ENCODE measurements at places on chromosomes 6 and 20.

- no peak for DNase-seq
Measured at GRCh38 chr6:109455437-109456110, at the start of gene MICAL1. MICAL1 (minus strand) TSS chr6:109455772; CDS start chr6:109454196, 1,576 bp downstream.

DNA sequence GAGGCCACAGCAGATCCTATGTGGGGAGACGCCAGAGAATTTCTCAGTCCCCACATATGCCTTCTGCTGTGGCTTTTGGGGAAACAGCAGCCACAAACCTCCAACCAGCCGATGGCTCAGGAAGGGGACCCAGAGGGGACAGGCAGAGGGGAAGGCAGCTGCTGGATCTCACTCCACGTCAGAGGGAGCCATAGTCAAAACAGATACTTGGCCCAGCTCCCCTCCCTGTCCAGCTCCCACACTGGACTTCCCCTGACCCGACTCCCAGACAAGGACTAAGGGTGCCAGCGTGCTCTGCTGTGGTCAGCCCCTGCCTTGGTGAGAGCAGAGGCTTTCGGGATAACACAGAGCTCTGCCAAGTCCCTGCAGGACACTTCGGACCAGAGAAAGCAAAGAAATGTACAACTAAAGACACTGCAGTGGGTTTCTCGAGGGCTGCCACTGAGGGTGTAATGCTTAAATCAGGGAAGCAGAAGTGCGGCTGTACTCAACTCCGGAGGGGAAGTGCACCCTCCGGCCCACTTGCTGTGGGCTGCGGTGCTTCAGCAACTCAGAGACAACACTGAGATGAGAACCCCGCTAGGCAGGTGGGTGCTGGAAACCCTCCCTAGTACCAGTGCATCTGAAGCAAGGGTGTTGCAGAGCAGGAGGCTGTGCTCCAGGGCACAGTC, 47.2 kb downstream of the RRBP1 start:
- no peak for DNase-seq

DNA sequence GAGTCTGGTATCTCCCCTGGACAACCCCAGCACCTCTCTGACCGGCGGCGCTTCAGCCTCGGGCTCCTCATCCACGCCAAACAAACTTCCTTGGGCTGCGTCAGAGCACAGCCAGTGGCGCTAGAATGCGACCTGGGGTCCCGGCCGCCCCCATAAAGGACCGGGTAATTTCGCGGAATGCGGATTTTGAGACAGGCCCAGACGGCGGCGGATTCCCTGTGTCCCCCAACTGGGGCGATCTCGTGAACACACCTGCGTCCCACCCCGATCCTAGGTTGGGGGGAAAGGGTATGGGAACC, 1.6 kb downstream of the FOXP4 start:
- DNase-seq, result no peak

DNA sequence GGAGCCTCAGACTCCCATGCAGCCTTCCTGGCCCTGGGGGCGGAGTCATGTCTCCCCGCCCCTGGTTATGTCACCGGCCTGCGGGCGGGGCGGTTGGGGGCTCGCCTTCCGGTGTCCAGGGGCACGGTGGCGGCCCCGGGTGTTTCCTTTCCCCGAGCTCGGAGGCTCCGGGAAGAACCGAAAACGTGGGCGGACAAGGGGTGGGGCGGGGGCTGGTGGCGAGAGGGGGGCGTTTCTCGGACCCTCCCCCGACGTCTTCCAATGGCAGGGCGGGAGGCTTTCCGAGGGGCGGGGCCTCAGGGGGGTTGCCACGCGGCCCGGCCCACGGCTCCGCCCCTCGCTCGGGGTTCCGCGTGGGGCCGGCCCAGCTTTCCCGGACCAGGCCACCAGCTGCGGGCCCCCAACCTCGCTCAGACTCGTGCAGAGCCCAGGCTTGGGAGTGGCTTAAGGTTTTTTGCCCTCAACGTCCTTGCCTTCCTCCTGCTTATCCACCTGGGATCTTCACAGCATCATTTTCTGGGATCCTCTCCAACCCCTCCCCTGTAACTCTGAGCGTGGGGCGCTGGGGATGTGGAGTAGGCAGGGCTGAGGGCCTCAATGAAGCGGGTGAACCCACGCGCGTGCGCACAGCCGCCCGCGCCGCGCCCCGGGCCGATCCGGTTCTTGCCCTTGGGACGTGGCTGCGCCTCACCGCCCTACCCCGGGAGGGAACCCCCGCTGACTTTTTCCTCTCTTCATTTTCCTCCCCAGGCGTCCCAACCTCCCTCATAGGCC, 2.1 kb upstream of the NRN1 start:
- peak; percentile 53 for DNase-seq

DNA sequence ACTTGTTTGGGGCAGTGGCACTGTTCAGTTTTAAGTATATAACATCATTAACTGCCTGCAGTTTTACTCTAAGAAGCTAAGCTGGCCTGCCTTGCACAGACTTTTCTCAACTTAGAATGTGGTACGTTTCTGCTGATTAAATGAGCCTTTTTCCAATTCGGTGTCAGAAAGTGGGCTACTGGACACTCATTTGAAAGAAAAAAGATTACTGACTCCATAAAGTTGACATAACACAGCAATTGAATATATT, 2.1 kb downstream of the ZMYND8 start:
- no peak for DNase-seq

DNA sequence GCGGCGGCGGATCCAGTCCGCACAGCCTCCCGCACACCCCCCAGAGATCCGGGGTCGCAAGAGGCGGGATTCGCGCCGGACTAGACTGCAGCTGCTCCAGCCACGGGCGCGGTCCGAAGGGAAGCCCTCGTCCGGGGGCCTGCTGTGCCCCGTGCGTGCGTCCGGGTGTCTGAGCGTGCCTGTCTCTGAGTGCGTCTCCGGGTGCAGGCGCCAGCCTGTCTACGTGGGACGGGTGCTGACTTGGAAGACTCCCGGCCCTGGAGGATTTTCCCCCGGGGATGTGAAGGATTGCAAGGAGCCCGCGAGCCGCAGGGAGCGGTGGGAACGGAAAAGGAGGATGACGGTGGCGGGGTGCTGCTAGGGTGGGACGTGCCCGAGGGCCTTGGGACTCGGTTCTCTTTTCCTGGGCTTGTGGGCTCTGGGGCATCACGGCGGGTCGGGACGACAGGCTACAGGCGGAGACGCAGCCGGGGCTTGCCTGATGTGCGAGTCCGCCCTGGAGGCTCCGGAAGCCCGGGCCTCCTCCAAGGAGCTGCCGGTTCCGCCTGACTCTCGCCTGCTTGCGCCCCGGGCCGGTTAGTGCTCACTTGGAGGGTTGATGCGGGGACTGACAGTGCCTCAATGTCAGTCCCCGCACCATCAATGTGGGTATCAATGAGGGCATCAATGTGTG, 5.7 kb downstream of the MAFB start:
- DNase-seq, result no peak

Measured in SW 1271 (cell line).